Astrocyte of the spinal cord (primary cell): ENCODE measurements at places on chromosomes 3 and 15.

DNA sequence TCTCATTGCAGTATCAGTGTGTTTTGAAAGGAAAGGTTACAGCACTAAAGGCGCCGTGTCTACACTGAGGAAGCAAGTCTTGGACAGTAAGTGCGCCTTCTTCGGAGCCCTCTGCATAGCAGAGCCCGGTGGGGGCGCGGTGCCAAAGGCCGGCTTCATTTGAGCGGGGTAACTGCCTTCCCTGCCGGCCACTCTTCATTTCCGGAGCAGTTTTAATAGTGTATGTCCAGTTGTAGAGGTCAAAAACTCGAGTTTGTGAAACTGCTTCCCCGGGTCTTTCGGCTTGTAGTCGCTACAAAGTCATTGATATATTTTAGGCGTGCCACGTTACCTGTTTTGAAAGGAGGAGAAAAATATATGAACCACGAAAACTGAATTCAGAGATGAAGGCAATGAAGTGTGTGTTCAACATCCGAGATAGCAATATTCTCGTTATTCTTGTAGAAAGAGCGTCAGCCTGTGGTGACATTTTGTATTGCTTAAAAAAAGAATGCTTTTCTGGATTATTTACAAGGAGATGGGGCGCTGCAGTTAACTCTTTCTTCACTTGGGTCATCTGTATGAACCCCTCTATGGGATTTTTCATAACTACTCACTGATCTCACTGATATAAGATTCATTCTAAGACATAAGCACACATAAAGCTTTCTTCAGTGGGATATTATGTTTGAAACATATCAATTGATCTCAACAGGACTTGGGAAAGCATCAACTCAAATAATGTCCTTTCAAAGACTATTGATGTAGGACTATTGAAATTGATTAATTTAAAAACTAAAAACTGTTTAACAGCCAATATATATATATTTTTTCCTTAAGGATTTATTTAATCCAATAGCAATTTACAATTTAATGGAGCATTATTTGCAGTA is 3.0 kb downstream of the ALCAM start:
- peak; percentile 83 for DNase-seq

DNA sequence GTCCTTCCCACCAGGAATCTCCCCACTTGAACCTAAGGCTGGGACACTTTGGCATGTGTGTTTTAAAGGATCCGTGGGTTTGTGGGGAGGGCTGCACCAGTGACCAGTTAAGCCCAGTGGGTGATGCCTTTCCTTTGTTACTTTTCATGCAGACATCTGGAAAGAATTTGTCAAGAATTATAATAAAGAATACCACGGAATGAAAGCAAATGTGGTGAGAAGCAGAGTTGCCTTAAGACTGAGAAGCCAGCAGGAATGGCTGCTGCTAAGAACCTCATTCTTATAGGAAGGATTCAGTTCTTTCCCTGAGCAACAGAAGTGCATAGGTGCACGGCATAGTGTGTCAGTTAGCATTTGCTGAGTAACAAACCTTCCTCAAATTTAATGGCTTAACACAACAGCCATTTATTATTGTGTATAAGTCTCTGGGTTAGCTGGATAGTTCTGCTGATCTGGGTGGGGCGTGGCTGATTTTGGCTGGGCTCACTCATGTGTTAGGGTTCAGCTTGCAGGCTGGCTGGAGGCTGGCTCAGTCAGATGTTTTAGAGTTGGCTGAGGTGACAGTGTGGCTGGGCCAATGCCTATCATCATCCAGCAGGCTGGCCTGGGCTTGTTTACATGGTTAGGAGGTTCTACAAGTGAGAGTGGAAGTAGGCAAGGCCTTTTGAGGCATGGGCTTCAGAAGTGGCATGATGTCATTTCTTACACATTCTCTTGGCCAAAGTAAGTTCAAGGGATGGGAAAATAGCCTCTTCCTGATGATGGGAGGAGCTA is 262.7 kb upstream of the CTDSPL start:
- no peak for DNase-seq

- DNase-seq = no peak
Observed at GRCh38 chr15:66633041-66633937, 67.5 kb upstream of the LCTL start.

DNA sequence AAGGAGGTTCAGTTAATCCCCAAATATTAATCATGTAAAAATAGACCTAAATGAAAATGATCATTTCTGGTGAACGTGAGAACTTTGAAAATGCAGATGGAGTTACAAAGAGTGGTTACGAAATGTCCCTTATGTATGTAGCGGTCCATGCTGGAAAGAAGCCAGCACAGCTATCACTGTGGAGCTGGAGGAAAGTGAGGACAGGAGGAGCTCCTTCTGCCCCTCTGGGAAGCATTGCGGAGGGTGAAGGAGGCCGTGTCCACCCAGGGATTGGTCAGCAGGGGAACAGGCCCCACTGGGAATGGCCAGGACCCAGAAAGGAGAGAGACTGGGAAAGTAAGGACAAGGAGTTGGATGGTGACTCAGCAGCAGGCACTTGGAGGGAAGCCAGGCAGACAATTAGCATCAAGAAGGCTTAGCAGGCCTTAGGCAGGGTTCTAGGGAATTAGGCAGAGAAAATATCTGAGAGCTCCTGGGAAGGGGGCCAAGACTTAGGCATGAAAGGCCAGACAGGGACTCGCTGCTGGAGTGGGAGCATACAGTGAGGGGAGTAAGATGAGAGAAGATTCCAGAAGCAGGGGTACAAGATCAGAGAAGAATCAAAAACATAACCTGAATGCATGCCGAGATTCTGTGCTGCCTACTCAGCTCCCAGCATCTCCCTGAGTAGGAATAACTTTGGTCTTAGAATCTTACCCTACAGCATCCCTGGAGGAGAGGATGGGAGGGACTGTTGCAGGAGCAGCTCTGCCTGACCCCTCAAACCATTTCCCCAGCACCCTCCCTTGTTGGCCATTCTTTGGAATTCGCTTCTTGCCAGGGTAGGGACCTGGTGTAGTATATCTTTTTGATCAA is 171.0 kb upstream of the UMPS start:
- DNase-seq = peak; percentile 94

DNA sequence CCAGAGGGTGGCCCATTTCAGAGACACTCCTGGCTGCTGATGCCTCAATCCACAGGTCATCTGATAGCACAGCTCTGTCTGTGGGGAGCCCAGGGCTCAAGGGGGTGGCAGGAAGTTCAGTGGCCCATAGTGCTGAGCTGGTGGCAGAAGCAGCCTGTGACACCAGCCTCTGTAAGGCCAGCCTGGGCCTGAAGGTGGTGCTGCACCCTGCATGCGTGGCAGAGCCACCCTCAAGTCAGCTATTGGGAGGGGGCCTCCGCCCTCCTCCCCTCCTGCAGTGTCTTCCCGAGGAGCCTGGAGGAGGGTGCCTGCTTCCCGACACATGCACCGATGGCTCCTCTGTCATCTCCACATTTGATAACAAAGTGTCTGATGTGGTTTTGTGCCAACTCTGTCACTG is 3.0 kb downstream of the PLA1A start:
- DNase-seq = no peak

DNA sequence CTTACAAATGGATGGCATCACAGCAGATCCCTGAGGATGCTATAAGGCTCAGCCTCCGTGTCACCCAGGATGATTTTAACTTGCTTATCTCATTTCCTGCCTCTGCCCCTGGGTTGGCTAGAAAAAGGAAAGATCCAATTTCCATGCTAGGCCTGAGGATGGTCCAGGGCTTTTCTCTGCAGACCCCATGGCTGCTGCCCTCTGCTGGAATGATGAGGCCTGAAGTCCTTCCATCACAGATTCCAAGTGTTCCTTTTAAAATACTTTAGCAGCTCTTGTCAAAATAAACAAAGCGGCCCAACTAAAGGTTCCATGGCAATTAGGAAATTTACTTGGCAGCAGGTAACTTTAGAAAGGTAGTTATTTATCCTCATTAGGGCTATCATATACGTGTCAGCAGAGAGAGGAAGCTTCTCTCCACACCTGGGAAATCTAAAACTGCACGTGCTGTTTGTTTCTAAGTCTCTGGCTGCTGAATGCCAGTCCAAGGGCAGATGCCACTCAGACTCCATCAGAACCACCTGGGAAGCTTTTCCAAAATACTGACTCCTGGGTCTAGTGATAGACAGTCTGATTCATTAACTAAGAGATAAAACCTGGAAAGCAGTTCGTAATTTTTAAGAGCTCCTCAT is 401.9 kb upstream of the IL12A start:
- DNase-seq = peak; percentile 57

- DNase-seq = peak; percentile 19
Observed at GRCh38 chr3:143078883-143079282, 40.7 kb upstream of the CHST2 start.

DNA sequence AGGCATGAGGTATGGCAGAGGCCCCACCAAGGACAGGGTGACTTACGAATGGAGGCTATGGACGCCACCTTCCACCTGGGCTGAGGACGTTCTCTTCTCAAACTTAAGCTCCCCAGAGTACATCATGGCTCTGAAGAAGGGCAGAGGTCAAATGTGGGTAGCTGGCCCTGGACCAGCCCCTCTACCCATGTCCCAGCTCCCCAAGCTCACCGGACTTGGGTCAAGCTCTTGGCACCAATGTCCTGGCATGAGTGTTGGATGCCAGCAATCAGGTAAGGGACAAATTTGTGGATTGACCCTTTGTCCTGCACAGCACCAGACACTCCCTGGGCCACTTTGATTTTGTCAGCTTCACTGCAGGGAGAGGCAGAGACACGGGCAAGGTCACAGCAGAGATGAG is 2.5 kb downstream of the NDUFAF3 start:
- no peak for DNase-seq

- DNase-seq = no peak
Observed at GRCh38 chr3:10285272-10286132, 7.2 kb downstream of the GHRL start.

DNA sequence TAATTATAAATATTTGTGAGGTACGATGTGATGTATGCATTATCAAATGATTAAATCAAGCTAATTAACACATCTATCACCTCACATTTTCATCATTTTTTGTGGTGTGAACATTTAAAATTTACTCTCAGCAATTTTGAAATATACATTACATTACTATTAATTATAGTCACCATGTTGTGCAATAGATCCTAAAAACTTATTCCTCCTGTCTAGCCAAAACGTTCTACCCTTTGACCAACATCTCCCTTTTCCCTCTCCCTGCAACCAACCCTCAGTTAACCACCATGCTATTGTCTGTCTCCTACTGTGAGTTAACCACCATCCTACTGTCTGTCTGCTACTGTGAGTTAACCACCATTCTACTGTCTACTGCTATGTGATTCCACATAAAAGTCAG is 20.7 kb upstream of the SLMAP start:
- no peak for DNase-seq

- no peak for DNase-seq
Observed at GRCh38 chr3:113423699-113424098, 17.6 kb downstream of the CFAP44 start.

- peak; percentile 62 for DNase-seq
Observed at GRCh38 chr3:63364495-63364894, 86.4 kb downstream of the SYNPR start.

DNA sequence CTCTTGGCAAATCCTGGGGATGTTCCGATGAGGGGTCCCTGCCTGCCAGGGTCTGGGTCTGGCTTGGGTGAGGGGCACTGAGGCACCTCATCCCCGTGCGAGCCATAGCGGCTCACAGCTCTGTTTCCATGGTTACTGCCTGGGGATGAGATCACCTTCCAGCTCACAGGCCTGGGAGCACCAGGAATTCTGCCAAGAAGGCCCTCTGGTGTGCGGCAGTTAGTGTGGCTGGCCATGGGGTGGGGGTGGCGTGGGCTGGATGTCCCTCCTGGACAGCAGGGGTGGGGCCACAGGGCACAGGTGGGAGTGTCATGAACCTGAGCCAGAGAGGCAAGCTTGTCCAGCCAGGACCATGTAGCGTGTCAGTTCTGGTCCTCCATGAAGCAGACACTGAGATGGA is 22.1 kb upstream of the PRR23E start:
- peak; percentile 58 for DNase-seq

DNA sequence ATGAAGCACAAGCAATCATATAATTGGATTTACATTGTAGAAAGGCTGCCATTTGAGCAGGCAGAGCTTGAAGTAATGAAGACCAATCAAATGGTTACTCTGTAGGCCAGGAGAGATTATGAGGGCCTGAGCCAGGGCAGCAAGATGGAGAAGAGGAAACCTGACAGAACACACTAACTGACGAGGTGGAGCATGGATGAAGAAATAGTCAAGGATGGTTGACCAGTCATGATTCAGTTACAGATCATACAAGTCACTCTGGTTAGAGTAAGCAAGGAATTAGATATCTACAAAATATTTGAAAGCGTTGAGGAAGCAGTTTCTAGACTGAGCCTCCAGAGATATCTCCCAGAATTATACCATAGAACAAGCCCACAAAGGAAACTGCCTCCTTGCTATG is 101.8 kb upstream of the THSD4 start:
- DNase-seq = no peak

DNA sequence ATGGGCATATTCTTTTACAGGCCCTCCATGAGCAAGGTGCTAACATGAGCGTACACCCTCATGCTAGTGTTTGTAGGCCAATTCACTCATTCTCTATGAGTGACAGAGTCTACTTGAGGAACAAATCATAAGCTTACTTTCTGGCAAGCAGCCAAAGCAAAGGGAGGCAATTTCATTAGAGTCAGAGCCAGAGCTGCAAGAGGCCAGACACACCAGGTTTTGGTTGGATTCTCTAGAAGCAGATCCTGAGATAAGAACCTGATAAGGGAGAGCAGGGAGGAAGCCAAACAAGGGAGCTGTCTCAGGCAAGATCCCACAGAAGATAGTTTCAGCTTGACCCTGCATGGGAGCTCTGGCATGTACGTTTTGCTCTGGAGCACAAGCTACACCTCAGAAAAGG is 214.1 kb upstream of the CTNNB1 start:
- DNase-seq = no peak

DNA sequence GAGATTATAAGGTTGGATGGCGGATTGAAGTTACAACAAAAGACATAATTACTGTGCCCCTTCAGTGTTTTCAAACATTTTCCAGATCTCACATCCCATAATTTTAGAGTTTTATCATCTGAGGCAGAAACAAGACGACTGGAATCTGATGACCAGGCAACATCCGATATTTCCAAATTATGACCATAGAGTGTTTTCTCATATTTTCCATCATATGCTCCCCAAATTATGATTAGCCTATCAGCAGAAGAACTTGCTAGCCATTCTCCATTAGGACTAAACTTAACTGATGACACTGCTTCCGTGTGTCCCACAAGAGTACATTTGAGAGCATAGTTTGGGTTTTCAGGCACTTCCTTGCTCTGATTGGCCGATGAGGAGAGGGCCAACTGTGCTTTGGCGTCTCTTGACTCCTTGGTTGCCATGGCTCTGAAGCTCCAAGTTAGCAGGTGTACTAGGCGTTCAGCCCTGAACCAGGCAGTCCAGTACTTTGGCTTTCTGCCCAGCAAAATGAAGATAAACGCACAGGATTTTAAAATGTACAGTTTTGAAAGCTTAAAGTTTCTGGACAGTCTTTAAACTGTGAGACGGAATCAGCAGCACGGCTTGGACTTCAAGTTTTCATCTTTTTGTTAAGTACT is 638 bp downstream of the WDR5B start:
- DNase-seq = peak; percentile 52

GRCh38 chr15:51193526-51193925 is 98.8 kb upstream of the TNFAIP8L3 start:
- peak; percentile 17 for DNase-seq

GRCh38 chr15:100020614-100021013 is 287.4 kb upstream of the LYSMD4 start:
- DNase-seq = no peak
